ENCODE measurements at places on chromosomes 13 and 19.
A peak's percentile ranks its signal among the peaks of the same experiment; 100 is the strongest.

DNA sequence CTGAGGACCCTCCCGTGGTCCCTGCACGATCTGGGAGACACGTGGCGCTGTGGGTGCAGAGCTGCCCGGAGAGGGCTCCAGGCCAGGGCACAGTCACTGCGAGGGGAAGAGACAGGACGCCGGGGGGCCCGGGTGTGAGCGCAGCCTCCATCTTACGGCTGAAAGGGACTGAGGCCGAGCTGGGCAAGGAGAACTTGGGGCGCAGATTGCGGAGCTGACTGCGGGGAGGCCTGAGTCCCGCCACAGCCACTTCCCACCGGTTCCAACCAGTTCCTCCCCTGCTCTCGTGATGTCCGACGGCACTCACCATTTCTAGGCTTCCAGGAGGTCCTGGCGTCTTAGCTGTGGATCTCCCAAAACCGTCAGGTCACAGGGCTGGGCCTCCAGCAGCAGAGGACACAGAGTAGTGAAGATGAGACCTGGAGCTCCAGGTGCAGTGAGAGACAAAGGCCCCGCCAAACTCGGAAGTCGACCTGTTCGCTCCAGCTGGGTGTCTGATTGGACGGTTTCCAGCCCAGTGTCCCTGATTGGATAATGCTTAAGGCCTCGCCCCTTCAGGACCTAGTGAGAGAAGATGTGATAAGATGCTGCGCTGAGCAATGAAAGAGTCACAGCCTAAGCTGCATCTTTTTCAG lies 4.8 kb upstream of the ZNF253 start:
- no peak for DNase-seq

GRCh38 chr13:104740641-104741222 lies 1674.5 kb upstream of the SLC10A2 start:
- DNase-seq: no peak

DNA sequence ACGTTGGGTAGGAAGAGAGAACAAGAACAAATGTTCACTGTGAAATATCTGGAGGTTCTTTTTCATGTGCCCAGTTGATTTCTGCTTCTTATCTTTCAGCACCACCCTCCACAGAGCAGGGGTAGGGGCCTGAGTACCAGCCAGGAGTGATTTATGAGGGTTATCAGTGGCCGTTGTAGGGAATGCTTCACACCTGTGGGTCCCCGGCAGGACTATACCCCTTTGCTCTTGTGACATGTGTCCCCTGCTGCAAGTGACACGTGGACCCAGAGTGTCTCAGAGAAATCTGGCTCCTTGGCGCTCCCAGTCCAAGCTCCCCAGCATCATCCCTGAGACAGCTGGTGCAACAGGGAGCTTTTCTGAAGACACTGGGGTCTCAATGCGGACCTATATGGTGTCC lies 29.7 kb downstream of the SIAH3 start:
- DNase-seq: no peak

DNA sequence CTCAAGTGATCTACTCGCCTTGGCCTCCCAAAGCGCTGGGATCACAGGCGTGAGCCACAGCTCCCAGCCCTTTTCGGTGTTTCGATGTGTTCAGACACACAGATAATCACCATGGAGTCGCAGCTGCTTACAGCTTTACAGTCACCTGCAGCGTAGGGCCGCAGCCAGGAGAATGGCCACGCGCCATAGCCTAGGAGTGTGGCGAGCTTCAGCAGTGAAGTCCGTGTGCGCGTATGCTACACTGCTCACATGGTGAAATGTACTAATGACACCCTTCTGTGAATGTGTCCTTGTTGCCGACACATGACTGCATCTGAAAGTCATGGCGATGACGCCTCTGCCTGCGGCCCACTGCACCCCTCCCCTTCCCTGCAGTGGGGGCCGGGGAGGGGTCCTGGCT lies 23.6 kb downstream of the AP3D1 start:
- DNase-seq: no peak

DNA sequence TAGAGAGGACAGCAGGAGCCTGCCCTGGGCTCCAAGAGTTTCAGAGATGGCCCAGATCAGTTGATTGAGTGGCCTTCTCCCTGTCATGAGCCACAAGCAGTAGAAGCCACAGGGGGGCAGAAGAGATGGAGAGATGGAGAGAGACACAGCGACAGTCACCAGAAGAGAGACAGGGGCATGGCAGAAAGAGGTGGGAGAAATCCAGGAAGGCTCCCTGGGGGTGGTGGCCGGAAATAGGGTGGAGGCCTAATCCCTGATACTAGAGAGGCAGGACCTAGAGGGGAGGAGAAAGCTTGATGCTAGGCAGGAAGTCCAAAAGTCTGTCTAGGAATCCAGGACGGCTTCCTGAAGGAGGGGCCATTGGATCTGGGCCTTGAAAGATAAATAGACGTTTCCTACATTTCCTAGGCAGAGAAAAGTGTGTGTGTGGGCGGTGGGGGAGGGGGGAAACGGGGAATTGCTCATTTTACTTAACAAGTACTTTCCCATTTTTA lies 9.6 kb upstream of the TPM4 start:
- no peak for DNase-seq

- DNase-seq: no peak
Measured at GRCh38 chr19:37698216-37698615, 21.3 kb downstream of the ZNF607 start.

DNA sequence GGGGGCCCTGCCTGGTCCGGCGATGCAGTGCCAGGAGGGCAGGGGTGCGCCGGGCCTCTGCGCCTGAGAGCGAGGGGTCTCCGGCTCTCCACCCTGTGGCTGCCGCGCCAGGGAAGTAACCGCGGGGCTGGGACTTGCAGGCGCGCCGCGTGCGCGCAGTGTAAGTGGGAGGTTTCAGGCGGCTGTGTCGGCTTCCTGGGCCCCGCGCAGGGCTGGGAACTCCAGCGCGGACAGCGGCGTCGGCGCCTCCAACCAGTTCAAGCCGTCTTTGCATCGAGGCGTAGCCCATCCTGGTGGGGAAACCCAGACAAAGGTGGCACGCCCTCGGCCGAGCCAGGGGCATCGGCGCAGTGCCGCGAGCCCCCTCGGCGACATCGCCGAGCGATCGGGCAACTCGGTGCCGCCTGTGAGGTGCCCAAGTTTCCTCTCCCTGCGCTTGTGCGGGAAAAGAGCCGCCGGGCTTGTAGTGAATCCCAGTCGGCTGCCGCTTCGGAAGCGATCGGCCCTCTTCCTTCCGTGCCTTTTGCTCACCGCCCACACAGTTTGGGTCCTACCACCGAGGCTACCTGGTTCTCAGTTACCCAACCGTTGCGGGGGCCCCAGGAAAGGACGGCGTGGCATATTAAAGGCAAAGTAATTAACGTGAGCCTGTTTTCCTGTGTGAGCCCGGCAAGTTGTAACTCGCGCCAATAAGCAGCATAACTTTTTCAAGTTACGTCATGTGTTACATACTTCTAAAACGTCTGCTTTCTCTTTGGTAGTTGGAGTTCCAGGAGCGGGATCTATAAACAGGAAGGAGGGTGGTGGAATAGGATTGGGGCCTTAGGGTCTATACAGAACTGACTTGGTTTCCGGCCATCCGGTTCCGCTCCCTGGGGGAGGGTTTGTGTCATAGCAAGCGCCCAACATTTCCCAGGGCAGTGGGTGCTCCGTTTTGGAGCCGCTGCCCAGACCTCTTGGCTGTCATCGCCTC lies 1.2 kb downstream of the LRCH1 start:
- peak; percentile 27 for DNase-seq

DNA sequence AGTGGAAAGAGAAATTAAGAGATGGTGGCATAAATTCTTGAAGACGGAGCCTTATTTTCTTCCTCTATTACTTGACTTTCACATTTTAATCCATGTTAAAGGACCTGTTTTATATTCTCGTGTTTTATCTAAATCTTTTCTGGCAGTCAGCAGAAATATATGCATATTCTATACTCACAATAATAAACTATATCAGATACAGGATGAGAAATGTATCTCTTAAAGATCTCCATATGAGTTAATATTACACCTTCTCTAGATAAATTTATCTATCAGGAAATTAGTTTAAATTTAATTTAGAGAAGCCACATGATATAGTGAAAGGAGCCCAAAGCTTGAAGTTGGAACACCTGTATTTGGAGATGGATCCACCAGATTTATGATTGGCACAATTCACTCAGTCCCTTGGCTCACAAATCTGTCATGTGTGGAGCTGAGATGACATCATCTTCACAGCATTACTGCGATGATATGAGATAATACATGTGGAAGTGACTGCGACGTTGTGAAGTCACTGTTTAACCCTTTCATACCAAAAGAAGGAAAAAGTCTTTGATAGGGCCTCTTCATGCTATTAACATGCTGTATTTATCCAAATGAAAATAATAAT lies 216.4 kb downstream of the FGF14 start:
- no peak for DNase-seq

- DNase-seq: no peak
Measured at GRCh38 chr19:19619181-19619848, 828 bp upstream of the PBX4 start.

- no peak for DNase-seq
Measured at GRCh38 chr19:9528757-9529336, 9.6 kb downstream of the ZNF426 start.

Data from activated naive CD8-positive, alpha-beta T cell treated with anti-CD3 and anti-CD28 coated beads, Interleukin-2, amount 50 U/mL, for 16 hours (primary cell).